Activated T-helper 1 cell treated with anti-CD3 and anti-CD28 coated beads, Interleukin-2, amount 50 U/mL, for 16 hours (primary cell): ENCODE measurements at places on chromosomes 5 and 9.

GRCh38 chr9:108517651-108518365 lies 338.0 kb downstream of the ACTL7B start:
- no peak for DNase-seq

DNA sequence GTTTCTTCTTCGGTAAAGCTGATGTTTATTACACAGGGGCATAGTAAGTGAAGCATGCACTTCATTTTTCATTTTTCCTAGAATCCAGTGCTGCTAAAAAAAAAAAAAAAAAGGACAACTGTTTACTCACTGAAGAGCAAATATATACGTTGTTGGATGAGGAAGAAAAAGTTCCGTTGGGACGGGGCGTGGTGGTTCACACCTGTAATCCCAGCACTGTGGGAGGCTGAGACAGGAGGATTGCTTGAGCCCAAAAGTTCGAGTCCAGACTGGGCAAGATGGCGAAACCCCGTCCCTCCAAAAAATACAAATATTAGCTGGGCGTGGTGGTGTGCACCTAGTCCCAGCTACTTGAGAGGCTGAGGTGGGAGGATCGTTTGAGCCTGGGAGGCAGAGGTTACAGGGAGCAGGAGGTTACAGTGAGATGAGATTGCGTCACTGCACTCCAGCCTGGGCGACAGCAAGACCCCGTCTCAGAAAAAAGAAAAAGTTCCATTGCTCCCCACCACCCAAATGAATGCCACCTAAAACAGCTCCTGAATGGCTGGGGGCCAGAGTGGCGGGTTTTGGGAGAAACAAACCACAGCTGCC lies 60.1 kb upstream of the GNE start:
- no peak for DNase-seq

DNA sequence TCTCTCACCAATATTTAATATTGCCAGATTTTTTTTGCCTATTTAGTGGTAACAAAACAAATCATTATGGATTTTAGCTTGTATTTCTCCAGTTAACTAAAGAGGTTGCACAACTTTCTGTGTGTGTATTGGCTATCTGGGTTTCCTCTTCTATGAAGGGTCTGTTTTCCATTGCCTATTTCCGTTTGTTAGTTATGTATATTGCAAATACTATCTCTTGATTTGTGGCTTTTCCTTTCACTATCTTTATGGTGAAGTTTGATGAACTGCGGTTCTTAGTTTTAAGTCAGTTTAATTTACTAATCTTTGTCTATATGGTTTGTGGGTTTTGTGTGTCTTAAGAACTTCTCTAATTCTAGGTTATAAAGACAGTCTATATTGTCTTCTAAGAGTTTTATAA lies 136.3 kb downstream of the CEP120 start:
- DNase-seq, result no peak

GRCh38 chr9:98708103-98708932 lies 417 bp downstream of the GABBR2 start:
- DNase-seq, result no peak

DNA sequence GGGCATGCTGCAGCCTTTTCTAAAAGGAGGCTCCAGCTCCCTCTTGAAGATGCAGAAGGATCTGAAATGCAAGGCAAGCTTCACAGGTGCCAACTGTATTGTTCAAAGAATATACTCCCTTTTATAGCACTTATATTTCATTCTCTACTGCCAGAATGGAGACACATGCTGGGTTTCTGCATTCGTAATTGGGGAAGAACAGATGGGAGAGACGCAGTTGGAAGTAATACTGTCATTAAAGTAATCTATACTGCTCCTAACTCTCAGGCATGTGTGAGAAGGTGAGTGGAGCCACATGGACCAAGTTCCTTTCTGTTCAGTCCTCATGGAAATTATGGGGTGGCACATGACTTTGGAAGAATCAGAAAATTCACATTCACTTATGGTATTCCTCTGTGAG lies 226.4 kb downstream of the TRIM32 start:
- DNase-seq, result no peak

DNA sequence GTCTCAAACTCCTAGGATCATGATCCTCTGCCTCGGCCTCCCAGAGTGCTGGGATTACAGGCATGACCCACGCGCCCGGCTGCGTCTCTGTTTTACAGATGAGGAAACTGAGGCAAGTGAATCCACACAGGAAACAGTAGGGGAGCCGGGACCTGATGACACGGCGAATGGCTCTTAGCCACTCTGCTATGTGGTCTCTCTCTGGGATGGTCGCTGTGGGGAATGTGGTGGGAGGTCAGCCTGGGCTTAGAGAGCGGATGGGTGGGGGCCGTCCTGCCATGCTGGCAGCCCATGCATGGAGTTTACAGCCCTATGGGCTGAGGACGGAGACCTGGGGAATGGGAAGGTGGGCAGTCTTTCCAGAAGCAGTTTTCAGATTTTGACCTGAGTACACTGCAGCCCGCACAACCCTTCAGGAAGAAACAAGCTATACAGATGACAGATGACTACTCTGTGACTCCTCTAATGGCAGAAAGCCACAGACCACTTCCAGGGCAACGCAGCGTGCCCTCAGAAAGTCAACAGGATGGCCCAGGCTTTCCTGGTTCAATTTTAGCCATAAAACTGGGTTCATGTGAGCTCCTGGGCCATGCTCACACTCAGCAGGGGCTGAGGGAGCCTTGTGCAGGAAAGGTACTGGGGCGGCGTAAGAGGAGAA lies 136.1 kb upstream of the RAPGEF1 start:
- no peak for DNase-seq

GRCh38 chr9:97714435-97714834 lies 17.3 kb upstream of the XPA start:
- no peak for DNase-seq

DNA sequence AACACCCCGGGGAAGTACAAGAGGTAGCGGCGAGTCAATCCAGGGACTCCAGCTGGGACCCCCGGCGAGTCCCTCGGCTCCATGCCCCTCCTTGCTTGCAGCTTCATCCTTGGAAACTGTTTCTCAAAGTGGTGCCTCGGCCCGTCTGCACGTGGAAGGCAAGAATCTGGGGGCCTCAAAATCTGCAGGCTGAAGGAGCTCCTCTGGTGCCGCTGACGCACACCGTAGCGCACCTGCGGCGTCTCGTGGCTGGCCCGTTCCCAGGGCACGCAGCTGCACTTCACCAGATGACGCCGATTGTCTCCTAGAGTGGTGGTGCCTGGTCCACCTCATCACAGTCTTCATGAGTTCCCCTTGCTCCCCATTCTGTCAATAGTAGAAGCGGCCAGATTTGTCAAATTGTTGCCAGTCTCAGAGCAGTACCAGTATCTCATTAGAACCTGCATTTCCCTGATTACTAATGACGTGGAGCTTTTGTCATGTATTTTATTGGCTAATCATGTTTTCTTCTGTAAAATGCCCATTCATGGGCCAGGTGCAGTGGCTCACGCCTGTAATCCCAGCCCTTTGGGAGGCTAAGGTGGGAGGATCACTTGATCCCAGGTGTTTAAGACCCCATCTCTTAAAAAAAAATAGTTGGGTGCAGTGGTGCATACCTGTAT lies 38.6 kb downstream of the GTF3C4 start:
- no peak for DNase-seq

DNA sequence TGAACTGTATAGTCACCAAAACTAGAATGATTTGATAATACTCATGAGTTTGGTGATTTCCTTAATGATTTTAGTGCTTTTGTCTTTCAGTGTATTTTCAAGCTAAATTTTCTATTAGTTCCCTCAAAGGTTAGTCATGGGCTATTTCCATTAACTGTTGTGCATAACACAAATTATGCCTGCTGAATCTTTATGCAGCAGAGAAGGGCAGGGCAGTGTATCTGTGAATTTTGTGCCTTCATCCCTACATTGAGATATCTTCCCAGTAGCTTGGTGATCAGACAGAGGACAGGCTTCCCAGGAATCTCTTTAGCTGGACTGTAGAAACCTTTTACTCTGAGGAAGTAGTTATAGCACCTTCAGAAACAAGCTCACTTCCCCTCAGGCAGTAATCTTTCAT lies 1036.9 kb downstream of the EFNA5 start:
- no peak for DNase-seq

DNA sequence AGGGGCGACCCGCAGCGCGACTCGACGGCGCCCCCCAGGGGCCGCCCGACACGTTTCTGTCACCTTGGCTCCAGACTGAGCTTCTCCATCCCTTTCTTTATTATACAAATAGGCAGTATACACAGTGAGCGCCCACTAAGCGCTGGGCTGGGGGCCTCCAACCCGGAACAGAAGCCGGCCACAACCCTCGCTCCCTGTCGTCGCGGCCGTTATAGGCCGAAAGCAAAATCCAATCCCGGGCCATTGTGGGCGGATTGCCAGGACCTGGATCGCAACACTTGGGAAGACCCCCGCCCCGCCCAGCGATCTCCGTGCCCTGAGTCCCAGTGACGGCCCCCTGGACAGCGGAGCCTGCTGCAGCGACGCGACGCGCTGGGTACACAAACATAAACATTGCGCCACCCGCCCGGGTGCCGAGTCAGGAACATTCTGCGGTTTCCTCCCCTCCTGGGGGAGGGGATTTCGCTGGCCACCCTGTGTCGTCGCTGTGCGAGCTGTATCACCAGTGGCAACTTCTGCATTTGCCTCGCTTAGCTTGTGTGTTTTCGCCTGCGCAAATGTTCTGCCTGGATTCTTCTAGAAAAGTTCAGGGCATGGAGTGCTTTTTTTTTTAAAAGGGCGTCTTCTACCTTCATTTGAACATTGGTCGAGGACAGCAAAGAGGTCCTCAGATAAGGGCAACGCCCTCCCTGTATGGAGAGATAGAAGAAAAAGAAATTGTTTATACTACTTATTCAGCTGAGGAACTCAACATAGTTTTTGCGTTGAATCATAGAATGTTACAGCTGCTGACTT lies 1.3 kb upstream of the DUSP1 start:
- peak; percentile 69 for DNase-seq

DNA sequence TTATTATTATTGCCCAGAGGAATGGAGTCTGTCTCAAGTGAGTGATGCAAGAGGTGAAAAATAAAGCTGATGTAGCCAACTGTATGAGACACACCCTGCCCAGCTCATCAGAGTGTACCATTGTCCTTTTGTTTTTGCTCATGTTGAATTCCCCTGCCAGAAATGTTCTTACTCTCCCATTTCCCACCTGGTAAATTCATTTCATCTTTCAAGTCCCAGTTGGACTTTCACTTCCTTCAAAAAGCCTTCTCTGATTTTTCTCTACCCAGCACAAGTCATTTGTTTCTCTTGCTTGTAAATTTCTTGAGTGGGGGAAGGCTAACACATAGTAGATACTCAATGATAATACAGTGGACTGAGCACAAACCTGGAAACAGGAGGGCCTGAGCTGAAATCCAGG lies 394.5 kb upstream of the ZNF462 start:
- DNase-seq, result no peak

GRCh38 chr5:111129938-111130337 lies 37.8 kb downstream of the WDR36 start:
- DNase-seq, result no peak

GRCh38 chr5:669111-669841 lies 23.9 kb downstream of the TPPP start:
- DNase-seq, result peak; percentile 24

- no peak for DNase-seq
These were observed 385.3 kb downstream of the PSAT1 start for GRCh38 chr9:78682216-78682615.

GRCh38 chr5:135569755-135570452 lies 8.9 kb downstream of the CXCL14 start:
- DNase-seq, result no peak

GRCh38 chr5:144198386-144198785 lies 27.7 kb downstream of the KCTD16 start:
- no peak for DNase-seq

GRCh38 chr9:18947892-18948339 lies 85.1 kb downstream of the SAXO1 start:
- no peak for DNase-seq

DNA sequence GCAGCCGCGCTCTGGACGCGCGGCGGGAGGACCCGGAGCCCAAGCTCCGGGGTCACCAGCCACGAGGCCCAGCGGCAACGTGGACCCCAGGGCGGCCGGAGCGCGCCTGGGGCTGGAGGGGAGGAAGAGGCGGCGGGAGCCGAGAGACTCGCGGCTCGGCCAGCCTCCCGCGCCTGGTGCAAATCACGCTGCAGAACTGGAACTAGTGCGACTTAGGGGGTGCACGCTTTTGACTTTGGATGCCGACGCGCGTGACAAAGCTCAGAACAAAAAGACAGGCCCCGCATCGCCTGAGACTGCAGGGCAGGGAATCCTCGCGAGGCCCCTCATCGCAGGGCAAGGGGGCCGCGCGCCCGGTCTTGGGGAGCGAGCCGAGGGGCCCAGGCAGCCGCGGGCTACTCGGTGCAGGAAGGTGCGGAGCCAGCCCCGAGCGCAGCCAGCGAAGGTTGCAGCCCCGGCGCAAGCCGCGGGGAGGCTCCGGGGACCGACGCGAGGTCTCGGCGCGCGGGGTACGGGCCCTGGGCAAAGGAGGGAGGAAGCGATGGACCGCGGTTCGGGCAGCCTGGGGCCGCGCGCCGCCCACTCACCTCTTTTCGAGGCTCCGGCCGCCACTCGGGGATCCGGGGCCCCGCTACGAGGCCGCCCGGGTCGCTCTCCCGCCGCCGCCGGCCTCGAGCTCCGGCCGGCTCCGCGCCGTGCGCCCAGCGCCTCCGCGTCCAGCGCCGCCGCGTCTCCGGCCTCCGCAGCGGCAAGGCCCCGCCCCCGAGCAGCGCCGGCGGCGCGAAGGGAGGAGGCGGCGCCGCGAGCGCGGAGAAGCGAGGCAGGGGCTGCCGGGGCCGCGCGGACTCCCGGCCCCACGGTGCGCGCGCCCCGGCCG lies at the start of gene GOLM1:
TSS of gene GOLM1 (minus strand) at position 735 of the 877 bp plus-strand sequence. CDS start 20,238 bp downstream, outside the sequence.
- no peak for DNase-seq

DNA sequence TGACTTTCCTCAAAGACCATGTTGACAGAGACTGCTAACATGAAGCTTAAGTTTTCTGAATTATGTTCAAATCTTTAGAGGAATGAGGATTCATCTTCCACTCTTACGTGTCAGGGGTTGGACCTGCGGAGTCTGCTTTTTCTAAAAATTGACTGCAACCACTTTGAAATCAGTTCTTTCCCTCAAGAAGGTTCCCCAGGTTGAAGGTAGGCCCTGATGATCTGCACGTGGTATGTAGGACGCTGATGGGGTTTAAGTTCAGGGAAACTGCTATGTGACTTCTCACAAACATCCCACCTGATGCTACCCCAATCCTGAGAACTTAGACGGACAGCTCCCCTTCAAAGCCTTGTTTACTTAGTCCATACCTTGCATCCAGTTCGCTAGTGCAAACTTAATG lies 7.2 kb downstream of the RACK1 start:
- no peak for DNase-seq

DNA sequence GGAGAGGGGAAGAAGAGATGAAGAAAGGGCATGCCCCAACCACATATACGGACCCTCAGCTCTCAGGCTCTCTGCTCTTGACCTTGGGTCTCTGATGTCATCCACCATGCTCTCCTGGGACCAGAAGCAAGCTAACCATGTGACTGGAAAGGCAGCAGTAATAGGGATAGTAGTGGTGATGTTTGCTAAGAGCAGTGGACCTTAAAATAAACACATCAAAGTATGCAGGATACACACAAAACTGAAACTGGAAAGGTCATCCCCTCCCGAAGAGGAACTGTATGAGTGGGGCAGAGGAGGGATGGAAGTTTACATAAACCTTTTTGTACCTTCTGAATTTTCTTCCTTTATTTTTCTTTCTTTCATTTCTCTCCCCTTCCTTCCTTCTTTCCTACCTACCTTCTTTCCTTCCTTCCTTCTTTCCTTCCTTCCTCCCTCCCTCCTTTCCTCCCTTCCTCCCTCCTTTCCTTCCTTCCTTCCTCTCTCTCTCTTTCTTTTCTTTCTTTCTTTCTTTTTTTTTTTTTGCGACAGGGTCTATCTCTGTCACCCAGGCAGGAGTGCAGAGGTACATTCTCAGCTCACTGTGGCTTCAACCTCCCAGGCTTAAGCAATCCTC lies 8.1 kb upstream of the PTPN3 start:
- no peak for DNase-seq
